ENCODE measurements at places on chromosomes 16 and 17.

DNA sequence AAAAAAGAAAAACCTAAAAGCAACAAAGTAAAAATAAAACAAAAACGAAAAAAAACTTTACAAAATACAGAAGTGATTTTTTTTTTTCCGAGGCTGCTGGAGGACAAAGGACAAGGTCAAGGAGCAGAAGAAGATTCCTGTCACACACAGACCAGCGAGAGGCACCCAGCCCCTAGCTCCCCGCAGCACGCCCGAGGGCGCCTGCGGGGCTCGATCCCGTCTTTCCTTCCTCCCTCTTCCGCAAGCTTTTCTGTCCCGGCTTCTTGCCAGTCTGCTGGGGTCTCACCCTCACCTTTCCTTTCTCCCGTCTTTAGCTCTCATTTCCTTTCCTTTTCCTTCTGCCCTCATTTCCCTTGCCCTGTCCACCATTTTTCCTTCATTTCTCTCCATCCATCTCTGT is 66.1 kb upstream of the DNAH17 start:
- no peak for DNase-seq

- peak; percentile 45 for DNase-seq
These were observed 22.0 kb upstream of the PHLPP2 start for GRCh38 chr16:71746442-71747046.

DNA sequence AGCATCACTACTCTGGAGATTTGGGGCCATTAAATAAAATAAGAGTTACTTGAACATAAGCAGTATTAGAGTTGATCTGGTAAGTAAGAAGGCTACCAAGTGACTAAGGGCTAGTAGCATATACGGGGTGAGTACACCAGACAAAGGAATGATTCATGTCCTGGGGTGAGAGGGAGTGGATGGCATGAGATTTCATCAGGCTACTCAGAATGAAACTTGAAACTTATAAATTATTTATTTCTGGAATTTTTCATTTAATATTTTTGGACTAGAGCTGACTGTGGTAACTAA is 2.3 kb downstream of the SLFN5 start:
- DNase-seq, result peak; percentile 94

DNA sequence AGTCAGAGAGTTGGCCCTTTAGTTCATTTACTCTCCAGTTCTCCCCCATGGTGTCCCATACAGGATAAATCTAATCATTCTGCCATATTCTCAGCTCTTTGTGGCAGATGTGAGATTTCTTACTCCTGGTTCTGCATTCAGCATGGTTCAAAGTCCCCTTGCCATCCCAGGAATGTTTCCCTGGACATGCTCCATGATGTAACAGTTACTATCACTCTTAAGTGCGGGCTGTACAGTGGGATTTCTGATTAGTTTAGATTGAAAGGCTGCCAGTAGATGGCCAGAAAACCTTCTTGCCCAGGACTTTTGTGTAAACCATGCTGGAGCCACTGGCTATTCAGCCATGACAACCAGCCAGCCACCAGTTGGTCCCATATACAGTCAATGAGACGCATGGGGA is 10.4 kb downstream of the KRT37 start:
- no peak for DNase-seq

- DNase-seq, result no peak
These were observed 8.3 kb upstream of the MAP2K3 start for GRCh38 chr17:21276264-21276588.

DNA sequence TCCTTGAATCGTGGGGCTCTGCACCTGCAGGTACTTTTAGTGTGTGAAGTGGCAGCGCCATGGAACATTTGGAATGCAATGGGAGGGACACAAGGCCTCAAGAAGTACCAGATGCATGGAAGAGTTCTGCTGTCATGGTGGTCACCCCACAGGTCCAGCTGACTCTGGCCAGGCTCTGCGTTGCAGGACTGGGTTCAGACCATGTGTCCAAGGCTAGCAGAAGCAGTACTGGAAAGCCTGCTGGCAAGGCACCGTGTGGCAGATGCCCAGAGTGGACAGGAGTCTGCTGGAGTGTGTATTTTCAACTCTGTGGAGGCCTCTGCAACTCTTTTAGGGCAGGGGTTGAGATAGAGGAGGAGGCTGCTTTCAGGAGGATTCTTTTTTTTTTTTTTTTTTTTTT is 2.1 kb downstream of the PIPOX start:
- no peak for DNase-seq

GRCh38 chr16:57564571-57565270 is 22.3 kb downstream of the ADGRG5 start:
- DNase-seq, result peak; percentile 40

DNA sequence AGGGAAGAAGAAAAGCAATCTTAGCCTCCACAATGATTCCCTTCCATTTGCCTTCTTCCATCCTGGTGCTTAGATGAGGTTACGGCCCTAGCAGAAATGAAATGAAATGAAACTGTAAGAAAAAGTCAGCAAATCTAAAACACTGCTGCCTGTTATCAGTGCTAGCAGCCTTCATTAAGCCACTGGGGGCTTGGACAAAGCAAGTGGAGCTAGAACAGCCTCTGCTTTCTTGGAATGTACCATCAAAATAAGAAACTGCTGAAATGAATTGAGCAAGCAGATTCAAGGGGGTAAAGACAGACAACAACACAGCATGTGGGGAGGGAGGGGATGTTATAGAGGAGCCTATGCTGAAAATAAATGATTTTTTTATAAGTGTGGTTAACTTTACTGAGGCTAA is 5.1 kb downstream of the ANKFN1 start:
- DNase-seq, result no peak

DNA sequence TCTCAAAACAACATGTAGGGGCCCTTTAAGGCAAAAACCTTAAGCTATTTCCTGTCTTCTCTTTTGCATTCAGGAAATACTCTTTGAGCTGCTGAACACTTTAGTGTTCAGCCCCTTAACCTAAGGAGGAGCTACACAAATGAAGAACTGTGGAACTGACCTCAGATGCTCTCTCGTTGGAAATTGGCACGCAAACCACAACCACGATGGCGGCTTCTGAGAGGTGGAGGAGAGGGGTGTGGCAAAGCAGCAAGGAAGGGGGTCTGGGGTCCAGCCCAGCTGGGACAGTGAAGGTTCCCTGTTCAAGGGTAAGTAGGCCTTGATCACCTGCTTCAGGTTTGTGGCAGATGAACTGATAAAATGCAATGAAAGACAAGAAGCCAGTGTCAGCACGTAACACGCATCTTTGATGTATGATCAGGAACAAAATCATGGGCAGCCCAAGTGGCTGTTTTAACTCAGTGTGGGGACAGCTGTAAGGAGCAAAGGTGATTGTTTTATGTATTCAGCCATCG is 291.6 kb upstream of the TNRC6C start:
- no peak for DNase-seq

DNA sequence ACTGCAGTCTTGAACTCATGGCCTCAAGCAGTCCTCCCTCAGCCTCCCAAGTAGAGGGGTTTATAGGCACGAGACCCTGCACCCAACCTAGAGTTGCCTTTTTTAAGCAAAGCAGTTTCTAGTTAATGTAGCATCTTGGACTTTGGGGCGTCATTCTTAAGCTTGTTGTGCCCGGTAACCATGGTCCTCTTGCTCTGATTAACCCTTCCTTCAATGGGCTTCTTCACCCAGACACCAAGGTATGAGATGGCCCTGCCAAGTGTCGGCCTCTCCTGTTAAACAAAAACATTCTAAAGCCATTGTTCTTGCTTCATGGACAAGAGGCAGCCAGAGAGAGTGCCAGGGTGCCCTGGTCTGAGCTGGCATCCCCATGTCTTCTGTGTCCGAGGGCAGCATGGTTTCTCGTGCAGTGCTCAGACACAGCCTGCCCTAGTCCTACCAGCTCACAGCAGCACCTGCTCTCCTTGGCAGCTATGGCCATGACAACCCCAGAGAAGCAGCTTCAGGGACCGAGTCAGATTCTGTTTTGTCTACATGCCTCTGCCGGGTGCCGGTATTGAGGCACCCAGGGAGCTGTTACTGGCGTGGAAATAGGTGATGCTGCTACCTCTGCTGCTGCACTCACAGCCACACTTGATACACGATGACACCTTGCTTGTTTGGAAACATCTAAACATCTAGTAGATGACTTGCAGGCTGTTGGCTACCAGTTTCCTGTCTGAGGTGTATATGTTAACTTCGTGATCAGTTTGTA is 3.3 kb downstream of the RPL13 start:
- DNase-seq, result no peak

- DNase-seq, result peak; percentile 97
These were observed 444.0 kb downstream of the HS3ST3B1 start for GRCh38 chr17:14744761-14745473.

DNA sequence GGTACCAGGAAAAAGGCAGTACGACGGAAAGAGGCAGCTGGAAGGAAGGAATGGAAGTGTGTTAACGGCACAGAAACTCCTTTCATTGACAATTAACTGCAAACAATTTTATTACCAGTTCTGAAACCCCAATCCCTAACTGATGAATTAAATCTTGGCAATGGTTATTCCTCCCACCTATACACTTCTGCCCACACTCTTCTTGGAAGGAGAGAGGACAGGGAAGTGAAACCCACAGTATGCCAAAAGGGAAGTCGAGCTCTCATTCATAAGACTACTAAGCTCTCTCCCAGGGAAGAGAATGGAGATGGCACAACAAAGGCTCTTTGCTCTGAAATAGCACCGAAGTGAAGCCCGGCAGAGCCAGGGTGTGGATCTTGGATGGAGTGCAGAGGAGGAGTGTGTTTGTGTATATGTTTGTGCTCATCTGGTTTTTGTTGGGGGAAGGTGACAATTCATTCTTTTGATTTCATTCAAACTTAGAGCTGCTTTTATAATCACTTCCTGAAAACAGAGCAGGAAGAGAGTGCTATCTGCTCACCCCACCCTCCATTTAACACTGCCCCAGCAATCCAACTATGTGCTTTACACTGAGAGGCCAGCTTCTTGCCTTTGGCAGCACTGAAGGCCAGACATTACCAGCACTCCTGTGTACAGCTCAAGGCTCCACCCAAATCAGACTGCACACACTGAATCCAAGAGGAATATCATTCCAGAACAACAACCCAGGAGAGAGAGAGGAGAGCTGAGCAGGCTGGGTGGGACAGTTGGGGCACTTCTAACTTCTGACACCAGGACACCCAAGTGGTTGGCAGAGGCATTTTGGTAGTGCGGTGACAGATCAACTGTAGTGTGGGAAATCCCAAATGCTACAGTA is 68.7 kb downstream of the HIC1 start:
- peak; percentile 51 for DNase-seq

- no peak for DNase-seq
These were observed 14.7 kb upstream of the CTCF start for GRCh38 chr16:67547423-67548264.

GRCh38 chr17:76642994-76643393 is 563 bp downstream of the ST6GALNAC1 start:
- no peak for DNase-seq

DNA sequence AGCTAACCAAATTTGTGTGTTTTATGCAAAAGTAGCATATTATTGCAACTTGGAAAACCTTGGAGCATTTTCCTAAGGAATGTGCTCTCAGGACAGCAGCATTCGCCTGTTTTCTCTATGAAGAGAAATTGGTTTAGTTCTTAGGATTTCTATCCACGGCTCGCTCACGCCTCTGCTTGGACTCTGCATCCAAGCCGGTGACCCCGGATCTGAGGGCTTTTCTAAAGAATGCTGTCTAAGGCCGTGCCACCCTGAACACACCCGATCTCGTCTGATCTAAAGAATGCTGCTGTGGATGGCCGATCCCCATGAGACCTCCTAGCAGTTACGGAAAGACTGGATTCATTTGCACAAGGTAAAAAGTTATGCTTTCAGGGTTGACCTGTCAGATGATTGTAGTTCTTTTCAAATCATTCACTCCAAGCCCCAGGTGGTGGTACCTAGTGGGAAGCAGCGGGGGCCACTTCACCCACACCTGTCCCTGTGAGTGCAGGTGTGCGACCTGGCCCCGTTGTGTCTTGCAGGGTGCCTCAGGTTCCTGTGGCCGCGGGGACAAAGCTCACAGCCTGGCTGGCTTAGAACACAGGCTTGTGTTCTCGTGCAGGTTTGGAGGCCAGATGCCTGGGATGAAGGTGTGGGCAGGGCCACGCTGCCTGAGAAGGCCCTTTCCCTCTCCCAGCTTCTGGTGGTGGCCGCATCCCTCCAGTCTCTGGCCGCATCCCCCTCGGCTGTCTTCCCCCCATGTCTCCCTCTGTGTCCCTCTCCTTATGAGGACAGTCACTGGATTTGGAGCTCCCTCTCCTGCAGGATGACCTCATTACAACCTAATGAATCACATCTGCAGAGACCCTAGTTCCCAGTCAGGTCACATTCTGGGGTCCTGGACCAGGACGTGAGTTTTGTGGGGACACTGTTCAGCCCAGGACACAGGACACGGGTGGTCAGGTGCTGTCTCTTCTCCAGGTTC is 71.1 kb downstream of the BANP start:
- peak; percentile 7 for DNase-seq

- DNase-seq, result peak; percentile 63
These were observed 211.8 kb downstream of the SNX29 start for GRCh38 chr16:12188061-12188934.

DNA sequence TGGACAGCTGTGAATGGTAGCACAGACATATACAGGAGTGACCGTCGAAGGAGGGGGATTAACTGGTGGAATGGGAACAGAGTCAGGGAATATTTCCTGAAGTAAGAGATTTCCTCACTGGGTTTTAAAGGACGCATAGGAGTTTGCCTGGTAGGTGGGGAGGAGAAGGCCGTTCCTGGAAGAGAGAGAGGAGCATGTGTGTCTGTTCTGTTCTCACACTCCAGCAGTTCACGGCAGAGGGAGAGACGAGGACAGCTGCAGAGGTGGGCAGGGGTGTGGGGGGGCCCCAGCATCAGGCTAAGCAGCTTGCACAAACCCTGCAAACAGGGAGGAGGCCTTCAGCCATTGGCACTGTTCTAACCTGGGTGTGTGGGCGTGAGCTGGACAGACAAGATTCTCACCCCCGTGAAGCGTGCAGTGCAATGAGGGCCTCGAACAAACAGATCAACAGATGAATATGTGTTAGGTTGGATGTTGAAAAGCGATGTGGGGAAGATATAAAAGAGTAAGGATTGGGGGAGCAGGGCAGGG is 85.3 kb upstream of the GSE1 start:
- DNase-seq, result no peak

DNA sequence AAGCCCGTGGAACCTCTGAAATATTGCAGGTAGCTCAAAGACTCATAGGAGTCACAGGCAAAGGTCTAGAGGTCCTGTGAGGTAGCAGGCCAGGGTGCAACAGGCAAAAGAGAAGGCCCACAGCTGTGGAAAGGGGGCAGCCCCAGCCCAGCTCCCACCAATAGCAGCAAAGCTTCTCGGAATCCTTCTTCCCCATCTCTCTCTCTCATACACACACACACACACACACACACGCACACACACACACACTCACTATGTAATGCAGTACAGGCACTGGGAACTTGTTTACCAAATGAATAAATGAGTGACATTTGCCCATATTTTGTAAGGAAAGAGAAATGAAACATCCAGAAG is 16.8 kb upstream of the SUPT4H1 start:
- no peak for DNase-seq

- no peak for DNase-seq
These were observed 6.0 kb upstream of the ARL5C start for GRCh38 chr17:39171933-39172332.

GRCh38 chr17:12727881-12728280 is 61.4 kb upstream of the ARHGAP44 start:
- peak; percentile 67 for DNase-seq

DNA sequence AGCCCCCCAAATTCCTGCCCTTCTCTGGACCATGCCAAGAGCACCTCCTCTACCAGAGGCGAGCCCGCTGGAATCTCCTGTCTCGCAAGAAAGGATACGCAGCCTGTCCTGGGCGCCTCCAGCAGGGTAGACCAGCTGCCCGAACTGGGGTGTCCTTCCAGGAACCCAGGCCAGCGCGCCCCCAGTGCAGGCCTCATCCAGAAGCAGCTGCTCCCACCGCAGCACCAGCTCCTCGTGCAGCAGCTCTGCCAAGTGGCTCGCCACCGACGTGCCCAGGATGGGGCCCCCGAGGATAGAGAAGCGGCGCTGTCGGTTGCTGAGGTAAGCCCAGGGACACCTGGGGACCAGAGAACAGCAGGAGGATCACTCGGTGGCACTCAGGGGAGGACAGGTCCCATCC is 4.8 kb downstream of the TAF1C start:
- no peak for DNase-seq
